K562 (cell line): ENCODE measurements at places on chromosomes 6 and 20. TPM values are rescaled to one million over a fixed set of nuclear protein-coding genes. Genes with fewer than 3 reads are reported as not detected.

DNA sequence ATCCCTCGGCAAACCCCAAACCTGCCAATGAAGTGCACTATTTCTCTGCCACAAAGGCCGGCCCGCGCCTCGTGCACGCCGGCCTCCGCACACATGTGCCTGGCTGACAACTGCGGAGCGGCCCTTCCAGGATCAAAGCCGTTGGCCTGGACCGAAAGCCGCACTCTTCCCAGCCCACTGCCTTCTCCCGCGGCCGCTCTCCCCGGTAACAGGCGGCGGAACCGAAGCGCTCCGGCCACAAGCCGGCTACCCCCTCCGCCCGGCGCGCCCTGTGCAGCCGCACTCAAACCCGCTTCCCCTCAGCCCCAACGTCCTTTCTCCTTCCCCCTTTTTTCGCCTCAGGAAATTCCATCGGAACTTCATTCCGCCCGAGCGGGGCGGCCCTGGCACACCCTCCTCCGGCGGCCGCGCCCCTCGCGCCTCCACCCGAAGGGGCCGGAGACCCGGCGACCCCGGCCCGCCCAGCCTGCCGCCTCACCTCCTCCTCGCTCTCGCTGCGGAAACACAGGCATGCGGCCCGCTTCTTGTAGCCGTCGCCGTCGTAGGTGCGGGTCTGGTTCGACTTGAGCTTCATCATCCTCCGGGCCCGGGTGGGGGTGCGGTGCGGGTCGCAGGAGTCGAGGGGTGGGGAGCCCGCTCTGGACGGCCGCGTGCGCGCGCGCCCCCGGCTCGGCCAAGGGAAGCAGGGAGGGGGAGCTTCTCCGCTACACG is 528 bp downstream of the NUDT3 start:
- peak; percentile 85 for DNase-seq

GRCh38 chr6:8441452-8441851 is 6.1 kb upstream of the SLC35B3 start:
- no peak for DNase-seq

DNA sequence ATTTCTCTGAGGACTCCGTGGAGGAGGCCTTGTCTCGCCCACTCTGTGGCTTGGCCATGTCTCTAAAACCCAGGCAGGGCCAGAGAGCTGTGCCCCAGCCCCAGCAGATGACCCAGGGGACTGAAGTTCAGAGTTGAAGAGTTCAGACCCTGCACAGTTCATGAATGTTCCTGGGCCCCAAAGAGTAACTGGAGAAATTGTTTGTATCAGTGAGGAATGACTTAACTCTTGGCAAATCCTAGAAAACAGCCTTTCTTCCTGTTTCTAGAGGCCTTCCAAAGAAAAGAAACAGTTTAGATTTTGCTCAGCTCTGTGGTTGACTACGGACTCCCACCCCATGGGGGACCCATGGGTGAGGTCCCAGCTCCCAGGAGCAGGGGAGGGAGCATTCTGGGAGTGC is 62.1 kb upstream of the EYA2 start:
- DNase-seq: no peak

DNA sequence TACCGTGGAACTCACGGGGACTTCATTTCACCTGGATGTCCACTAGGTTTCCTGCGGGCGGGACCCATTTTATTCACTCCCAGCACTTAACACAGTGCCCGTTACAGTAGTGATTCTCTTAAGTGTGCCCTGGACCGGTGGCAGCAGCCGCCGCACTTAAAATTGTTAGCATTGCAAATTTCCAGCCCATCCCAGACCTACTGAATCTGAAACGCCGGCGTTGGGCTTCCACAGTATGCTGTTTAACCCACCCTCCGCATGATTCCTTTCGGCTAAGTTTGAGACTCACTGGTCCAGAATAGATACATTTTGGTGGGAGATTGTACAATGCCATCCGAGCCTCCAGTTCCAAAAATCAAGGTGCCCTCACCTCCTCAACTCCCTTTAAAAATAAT is 967 bp downstream of the SMPDL3A start:
- no peak for DNase-seq

- no peak for DNase-seq
Observed at GRCh38 chr6:1346558-1347091, 34.7 kb downstream of the FOXQ1 start.

DNA sequence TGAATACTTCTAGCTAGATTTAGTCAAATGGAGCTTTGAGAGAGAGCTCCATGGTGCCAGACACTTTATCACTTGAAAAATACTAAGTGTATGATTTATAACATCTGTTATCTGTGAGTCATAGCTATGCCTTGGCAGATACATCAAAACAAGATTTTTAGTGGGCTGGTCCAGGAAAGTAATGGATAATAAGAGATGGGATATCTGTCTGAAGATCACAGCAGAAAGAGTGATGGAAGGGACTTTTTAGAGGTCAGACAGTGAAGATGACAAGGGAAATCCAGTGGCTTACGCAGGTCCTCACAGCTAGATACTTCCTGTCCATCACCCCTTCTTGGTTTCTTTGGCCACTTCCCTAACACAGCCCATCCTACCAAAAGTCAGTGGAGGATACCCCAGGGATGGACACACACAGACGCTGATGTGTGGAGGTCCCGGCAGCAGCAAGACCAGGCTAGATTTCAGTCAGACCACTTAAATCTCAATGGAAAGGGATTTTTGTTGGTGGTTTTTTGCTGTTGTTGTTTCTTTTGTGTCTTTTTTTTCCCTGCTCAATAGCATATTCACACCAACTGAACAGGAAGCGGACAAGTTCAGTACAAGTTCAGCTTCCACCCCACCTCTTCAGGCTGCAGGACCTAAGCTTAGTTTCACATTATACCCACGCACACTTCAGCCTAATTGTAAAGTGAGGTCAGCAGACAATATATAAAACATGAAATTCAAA is 209.3 kb downstream of the ALDH8A1 start:
- DNase-seq: no peak

The IRAK1BP1 gene
- 1.9 and 2.6 TPM in 2 replicates for total RNA-seq

The STMND1 gene
- total RNA-seq: not detected in 2 replicates

The ZC3H12D gene
- total RNA-seq: 0.20 and 0.27 TPM in 2 replicates
